GM12878 (cell line): ENCODE measurements at places on chromosomes 1 and 21.
A peak's percentile ranks its signal among the peaks of the same experiment; 100 is the strongest.

DNA sequence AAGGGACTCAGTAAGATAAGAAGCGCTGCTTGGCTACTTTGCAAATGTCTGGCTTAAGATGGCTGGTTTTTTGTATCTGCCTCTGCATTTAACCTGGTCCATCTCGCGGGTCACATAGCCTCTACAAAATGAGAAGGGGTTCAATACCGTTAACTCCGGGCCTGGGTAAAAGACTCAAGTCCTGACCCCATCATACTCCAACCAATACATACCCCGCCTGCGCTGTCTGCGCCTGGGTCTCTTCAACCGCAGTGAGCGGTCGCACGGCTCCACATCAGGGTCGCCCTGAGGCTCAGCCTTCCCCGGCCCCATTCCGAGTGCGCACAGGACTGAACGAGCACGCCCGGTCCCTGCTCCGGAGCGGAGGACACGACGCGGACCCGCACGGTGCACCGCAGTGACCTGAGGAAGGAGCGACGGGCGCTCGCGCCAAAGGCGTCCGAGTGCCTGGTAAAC, 558 bp upstream of the PGD start:
- DNase-seq: no peak

- no peak for DNase-seq
Observed at GRCh38 chr1:94656967-94657366, 115.4 kb upstream of the F3 start.

DNA sequence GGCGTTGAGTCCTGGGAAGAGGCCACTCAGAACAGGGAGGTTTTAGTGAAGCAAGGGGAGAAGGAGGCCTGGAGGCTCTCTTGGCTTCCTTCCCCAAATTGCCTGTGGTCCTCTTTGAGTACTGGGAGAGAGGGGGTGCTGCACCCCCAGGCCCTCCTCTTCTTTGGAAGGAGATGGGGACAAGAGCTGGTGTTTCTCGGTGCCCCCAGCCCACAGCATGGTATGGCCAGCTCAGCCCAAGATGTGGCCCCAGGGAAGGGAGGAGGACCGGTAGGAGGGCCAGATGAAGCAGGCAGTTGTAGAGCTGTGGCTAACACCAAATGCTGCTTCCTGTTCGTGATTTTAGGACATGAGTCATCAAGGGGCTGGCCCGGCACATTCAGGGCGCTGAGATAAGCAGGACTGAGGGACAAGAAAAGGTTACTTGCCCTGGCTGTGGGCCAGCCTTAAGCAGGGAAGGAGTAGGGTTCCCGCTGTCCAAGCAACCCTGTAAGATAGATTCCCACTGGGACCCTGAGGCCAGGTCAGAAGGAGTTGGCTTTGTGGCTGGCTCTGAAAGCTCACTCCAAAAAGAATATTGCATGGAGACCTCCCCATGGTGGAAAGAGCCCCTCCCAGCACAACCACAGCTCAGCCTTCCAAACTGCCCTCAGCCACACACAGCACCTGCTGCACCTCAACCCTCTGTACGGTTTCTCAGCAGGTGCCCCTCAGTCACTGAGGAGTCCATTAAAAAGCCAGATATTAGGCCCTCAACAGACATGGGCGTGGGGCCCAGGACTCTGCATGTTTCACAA, 4.9 kb upstream of the TNFRSF1B start:
- DNase-seq: peak; percentile 88

GRCh38 chr1:204143276-204144041, 8.4 kb downstream of the ETNK2 start:
- DNase-seq: no peak

GRCh38 chr1:24022581-24023361, 42.6 kb upstream of the SRSF10 start:
- no peak for DNase-seq

- DNase-seq: no peak
Observed at GRCh38 chr21:42044871-42045495, 26.1 kb upstream of the UMODL1 start.

- DNase-seq: no peak
Observed at GRCh38 chr1:165688046-165688445, 10.3 kb downstream of the ALDH9A1 start.

- no peak for DNase-seq
Observed at GRCh38 chr1:174397261-174397660, 50.5 kb upstream of the GPR52 start.

GRCh38 chr1:11749203-11749689, 12.7 kb upstream of the C1orf167 start:
- DNase-seq: no peak

DNA sequence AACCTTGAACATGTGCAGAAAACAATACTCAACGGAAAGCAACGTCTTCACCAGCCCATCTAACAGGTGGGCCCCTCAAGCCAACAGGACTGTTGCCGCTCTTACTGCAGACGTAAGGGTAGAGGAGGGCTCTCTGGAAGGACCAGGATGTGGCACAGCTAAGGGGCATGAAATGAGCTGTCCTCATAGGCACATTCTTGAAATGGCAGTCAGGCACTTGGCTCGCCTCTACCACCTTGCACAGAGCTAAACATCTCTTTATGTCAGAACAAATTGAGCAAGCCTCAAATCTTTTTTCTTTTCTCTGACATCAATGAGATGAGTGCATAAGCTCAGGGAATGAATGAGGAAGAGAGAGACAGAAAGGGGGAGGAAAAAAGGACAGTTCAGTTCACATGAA, 86.4 kb upstream of the ESRRG start:
- no peak for DNase-seq

- DNase-seq: no peak
Observed at GRCh38 chr1:81392526-81393226, 408.1 kb upstream of the ADGRL2 start.

DNA sequence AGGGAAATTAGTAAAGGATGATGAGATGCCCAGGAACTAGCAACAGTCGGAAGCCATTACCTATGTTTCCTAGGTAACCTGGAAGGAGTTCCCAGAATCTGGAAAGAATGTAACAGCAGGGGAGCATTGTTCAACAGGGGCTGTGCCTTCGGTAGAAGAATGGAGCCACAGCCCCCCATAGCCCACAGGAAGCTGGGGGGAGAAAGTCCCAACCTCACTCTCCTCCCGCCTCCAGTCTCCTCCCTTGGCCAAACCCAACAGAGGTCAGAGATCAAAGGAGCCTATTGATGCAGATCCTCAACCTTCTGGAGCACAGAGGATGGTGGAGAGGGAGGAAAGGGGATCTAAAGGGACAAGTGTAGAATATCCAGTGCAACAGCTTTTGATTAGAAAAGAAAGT, 131.5 kb upstream of the SLC44A3 start:
- no peak for DNase-seq

DNA sequence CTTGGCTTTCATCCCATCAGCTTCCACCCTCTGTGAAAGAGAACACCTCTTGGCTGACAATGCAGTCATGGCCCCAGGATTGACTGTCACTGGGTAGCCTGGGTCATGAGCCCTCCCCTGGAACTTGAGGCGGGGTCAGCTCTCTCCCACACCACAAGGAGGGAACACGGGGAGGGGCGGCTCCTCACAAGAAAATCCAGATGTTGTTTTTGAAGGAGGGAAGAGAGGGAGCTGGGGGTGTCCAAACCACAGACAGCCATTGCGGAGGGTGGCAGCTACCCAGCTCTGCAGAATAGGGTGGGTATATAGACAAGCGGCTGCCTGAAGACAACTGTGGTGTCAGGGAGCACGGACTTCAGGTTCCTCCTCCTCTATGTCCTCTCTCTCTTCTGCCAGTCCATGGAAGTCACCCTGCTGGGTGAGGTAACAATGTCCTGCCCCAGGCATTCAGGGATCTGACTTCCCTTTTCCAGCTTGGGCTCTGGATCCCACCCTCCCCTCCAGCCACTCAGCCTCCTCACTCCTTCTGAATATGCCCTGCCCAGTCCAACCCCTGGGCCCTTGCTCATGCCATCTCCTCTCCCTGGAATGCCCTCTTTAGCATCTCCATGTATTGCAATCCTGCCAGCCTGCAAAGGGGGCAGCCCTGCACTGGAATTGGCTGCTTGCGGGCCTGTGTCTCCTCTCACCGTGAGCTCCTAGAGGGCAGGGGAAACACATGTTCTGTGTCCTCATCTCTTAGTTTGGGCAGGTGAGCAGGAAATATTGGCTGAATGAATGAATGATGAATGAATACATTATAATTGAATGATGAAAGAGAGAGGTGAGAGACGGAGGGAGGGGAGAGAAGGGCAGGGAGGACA, 60.9 kb upstream of the RUNX3 start:
- no peak for DNase-seq

DNA sequence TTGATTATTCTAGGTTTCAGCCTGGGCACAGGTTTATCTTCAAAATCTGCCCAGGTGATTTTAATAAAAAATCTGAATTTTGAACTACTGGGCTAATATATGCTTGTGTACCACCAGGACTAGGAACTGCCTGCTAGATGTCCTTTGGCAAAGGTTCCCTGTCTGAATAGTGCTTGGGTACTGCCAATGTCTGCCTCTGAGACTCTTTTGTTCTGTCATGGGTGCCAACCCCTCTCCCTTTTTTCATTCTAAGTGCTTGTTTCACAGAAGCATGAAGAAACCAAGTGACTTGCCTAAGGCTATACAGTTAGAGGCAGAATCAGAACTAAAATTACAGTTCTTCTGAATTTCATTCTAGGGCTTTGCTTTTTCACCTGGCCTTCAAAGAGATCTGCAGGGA, 106.3 kb upstream of the CACHD1 start:
- DNase-seq: no peak

DNA sequence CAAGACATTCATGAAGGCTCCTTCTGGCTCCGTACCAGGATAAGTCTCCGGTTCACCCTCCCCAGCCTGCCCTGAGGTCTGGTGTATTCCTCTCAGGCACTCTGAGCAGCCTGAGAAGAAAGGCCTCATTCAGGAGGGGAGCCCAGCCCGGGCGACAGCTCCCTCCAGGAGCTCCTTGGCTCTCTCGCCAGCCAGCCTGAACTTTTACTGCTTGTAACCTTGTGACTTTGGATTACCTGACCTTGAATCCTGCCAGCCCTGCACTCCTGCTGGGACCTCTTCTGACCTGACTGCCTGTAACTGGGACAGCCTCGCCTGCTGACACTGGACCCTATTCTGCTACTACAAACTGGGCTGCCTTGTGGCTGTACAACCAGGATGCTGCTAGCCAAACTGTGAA, 65.8 kb downstream of the CD34 start:
- DNase-seq: no peak

DNA sequence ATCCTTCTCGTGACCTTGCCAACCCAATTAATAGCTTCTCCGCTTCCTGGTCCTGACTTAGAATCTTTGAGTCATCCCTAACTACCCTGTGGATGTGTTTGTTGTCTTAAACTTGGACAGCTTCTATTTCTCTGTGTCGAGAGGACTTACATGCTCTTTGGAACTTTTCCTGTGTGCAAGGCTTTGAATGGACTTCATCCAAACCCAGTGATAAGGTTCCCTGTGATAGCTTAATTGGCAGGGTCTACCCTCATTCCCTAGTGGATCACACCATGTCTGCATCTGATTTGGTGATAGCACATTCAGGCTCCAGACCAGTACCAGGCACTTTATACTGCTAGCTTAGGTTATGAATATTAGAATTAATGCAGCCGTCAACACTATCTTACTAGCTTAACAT, 378.2 kb upstream of the KAZN start:
- no peak for DNase-seq

DNA sequence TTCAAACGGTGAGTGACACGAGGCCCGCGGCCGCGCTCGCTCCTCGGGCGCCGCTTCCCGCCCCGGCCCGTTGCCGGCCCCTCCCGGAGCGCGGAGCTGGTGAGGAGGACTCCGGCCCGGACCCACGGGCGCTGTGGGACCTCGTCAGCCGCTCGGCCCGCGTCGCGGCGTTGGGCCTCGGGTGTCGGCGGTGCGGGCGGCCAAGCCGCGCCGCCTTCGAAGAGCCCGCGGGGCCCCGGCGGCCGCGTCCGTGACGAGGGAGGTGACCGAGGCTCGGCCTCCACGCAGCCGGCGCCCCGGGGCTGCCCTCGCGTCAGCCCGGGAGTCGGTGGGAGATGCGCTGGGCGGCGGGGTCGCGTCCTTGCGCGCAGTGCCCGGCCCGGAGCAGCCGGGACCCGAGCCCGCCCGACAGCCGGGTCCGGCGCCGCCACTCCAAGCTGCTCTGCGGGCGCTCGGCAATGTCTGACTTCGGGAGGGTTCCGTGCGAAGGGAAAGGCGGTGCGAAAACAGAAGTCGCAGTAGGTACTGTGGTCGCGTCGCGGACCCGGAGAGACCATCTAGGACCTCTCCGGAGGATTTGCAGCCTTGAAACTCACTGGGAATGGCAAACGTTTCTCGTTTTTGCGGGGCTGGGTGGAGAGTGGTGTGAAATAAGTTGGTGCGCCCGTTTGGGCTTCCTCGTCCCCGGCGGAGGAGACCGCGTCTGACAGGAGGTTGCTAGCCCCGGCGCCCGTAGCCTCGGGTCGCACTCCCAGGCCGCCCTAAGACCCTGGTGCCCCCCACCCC, 829 bp downstream of the SPEN start:
- no peak for DNase-seq

GRCh38 chr1:210300923-210301614, 27.6 kb upstream of the HHAT start:
- DNase-seq: no peak

- no peak for DNase-seq
Observed at GRCh38 chr1:11978301-11978700, 1.9 kb upstream of the MFN2 start.

- DNase-seq: no peak
Observed at GRCh38 chr1:42137766-42138165, 15.4 kb upstream of the GUCA2B start.

DNA sequence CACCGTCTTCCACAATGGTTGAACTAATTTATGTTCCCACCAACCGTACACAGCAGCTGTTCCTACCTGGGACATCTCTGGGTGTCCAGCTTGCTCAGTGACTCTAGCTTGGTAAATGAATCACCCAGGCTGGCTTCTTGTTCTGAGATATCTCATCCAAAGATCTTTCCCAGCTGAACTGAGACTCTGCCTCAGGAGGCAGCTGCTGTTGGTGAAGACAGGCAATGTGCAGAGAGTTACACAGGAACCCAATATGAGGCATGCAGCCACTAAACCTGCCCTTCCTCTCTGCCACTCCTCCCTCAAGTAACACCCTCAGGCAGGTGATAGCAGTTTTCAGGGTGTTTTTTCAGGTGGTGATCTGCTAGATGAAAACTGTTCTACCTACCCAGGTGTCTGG, 14.0 kb upstream of the FOXO6 start:
- no peak for DNase-seq
